ENCODE measurements at places on chromosomes 13 and 19.

DNA sequence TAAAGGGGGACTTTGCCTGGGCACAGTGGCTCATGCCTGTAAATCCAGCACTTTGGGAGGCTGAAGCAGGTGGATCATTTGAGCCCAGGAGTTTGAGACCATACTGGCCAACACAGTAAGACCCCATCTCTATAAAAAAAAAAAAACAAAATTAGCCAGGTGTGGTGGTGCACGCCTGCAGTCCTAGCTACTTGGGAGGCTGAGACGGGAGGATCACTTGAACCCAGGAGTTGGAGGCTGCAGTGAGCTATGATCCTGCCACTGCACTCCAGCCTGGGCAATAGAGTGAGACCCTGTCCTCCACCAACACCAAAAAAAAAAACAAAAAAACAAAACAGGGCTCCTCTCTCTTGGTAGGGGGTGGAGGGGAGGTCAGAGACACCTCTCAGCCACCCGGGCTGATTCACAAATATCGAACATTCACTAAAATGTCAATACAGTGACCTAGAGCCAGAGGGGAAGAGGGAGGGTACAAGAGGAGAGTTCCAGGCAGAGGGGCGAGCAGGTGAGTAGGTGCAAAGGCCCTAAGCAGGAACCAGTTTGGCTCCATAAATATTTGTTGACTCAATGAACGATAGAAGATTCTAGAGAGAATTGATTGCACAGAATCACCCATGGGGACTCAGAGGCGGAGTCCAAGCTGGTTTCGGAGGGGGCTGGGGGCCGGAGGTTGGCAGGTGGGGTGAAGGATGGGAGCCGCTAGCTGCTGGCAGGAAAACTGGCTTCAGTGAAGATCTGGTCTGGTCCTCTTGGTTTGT is 1.0 kb upstream of the CREB3L3 start:
- no peak for DNase-seq

DNA sequence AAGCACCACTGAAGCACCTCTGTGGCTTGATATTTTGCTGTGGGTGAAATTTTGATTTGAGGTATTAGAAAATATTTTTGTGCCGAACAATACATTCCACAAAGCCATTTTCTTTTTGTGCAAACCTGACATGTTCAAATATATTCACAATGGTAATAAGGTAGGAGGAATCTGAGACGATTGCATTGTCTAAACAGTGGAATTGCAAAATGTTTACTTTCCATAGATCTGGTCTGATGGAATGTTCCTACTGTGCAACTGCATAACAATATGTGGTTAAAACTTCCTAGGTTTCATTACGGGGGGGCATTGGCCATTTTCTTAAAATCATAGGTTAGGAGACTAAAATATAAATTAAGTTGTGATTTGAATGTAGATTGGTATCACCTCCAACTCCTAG is 42.7 kb upstream of the AKAP11 start:
- DNase-seq = no peak

- DNase-seq = no peak
Observed at GRCh38 chr19:15666883-15667282, 6.0 kb upstream of the CYP4F12 start.

DNA sequence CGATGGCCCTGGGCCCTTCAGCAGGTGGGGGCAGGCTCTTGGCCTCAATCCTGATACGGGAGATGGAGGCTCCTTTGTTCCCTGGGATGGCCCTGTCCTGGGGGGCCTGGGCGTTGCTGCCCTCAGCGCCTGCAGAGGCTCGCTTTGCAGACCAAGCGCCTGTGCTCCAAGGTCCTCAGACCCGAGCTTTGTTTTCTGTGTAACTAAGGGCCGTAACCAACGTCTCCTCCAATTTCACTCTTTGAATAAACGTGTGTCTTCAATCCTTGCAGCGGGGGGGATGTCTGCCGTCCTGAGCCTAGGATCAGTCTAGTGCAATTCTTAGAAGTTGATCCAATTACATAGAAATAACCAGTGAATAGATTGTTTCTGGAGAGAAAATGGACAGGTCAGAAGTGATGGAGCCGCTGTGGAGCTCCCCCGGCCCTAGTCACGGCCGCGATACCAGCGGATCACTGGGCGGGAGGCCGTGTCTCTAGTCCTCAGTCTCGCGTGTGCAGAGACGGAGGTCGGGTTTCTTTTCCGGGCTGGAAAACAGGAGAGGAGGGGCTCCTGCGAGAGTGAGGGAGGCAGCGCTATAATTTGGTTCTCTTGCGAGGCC is 5.3 kb downstream of the PTBP1 start:
- no peak for DNase-seq
